ENCODE measurements at places on chromosomes 12 and 14. TPM values are rescaled to one million over a fixed set of nuclear protein-coding genes. Genes with fewer than 3 reads are reported as not detected.

VASH1 gene
- total RNA-seq = 1.3 TPM

KRT73 gene
- not detected for total RNA-seq

KERA gene
- not detected for total RNA-seq

ESRRB gene
- not detected for total RNA-seq

COX14 gene
- total RNA-seq = 23.9 TPM

SLC22A17 gene
- 27.3 TPM for total RNA-seq

EIF2S3B gene
- total RNA-seq = 1.6 TPM

Measured in hair follicle dermal papilla cell (primary cell).